ENCODE measurements at places on chromosomes 3 and 15. TPM values are rescaled to one million over a fixed set of nuclear protein-coding genes. Genes with fewer than 3 reads are reported as not detected.

CKMT1B gene
- total RNA-seq: 4.3 TPM

FGD5 gene
- total RNA-seq: 0.04 TPM

NCK1 gene
- 26.6 TPM for total RNA-seq

MTHFS gene
- 73.1 TPM for total RNA-seq

ATP13A5 gene
- not detected for total RNA-seq

RNU6-1 gene
- not detected for total RNA-seq

PROK2 gene
- total RNA-seq: not detected

CACNA2D2 gene
- 0.48 TPM for total RNA-seq

Data from A549 treated with dexamethasone at 1 μM for 4 hours (cell line).